Astrocyte (in vitro differentiated cells and primary cell): ENCODE measurements at places on chromosomes 1 and 21.

GRCh38 chr1:93702828-93703183 is 21.2 kb upstream of the BCAR3 start:
- H3K27ac ChIP-seq = peak overlapping the region; percentile 98
- no peak overlapping the region for H3K4me3 ChIP-seq
- no peaks in the 10 kb centered on the region for H3K27me3 ChIP-seq
- peaks cover 22% of the 10 kb centered on the region for H3K4me1 ChIP-seq
- H3K36me3 ChIP-seq = no peaks in the 10 kb centered on the region
- DNase-seq = no peak

GRCh38 chr1:52627028-52627427 is 5.9 kb upstream of the SHISAL2A start:
- H3K27ac ChIP-seq = no peak overlapping the region
- H3K36me3 ChIP-seq = no peaks in the 10 kb centered on the region
- no peak overlapping the region for H3K4me3 ChIP-seq
- no peaks in the 10 kb centered on the region for H3K4me1 ChIP-seq
- DNase-seq = no peak
- H3K27me3 ChIP-seq = peaks cover 12% of the 10 kb centered on the region

- no peak overlapping the region for H3K27ac ChIP-seq
- peaks cover 11% of the 10 kb centered on the region for H3K27me3 ChIP-seq
- DNase-seq = no peak
- no peaks in the 10 kb centered on the region for H3K36me3 ChIP-seq
Measured at GRCh38 chr1:95084317-95085176, 11.8 kb upstream of the ALG14 start.

DNA sequence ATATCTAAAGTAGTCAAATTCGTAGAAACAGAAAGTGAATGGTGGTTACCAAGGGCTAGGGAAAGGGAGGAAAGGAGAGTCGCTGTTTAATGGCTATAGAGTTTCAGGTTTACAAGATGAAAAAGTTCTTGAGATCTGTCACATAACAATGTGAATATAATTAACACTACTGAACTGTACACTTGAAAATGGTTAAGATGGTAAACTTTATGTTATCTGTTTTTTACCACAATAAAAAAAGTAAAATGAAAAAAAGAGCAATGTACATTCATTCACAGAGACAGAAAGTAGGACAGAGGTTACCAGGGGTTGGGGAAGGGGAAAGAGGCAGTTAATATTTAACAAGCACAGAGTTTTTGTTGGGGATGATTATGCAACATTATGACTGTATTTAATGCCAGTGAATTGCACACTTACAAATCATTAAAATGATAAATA is 53.3 kb upstream of the SEC16B start:
- no peak overlapping the region for H3K4me3 ChIP-seq
- no peaks in the 10 kb centered on the region for H3K27me3 ChIP-seq
- DNase-seq = no peak
- no peaks in the 10 kb centered on the region for H3K36me3 ChIP-seq
- no peak overlapping the region for H3K27ac ChIP-seq
- H3K4me1 ChIP-seq = no peaks in the 10 kb centered on the region

DNA sequence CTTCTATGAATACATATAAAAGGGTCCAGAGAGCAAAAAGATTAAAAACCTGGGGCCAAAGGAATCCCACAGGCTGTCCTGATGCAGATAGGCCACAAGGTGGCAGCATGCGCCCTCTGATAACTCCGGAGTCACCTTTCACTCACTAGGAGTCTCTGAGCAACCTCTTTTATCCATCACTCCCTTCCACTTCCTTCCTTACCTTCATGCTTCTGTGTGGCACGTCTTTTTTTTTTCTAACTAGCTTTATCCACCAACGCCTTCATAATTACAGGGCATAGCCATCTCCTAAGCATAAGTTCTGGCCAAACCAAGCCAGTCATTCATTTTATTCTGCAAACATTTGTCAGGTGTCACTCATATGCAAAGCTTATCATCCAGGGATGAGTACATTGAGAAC is 3.9 kb upstream of the PGLYRP4 start:
- no peak overlapping the region for H3K27ac ChIP-seq
- peaks cover 7% of the 10 kb centered on the region for H3K27me3 ChIP-seq
- peak; percentile 30 for DNase-seq
- H3K4me1 ChIP-seq = no peaks in the 10 kb centered on the region

- no peaks in the 10 kb centered on the region for H3K27me3 ChIP-seq
- no peak overlapping the region for H3K4me3 ChIP-seq
- H3K36me3 ChIP-seq = no peaks in the 10 kb centered on the region
- no peak for DNase-seq
- H3K27ac ChIP-seq = no peak overlapping the region
Measured at GRCh38 chr1:230892018-230892491, 23.7 kb upstream of the C1orf198 start.

DNA sequence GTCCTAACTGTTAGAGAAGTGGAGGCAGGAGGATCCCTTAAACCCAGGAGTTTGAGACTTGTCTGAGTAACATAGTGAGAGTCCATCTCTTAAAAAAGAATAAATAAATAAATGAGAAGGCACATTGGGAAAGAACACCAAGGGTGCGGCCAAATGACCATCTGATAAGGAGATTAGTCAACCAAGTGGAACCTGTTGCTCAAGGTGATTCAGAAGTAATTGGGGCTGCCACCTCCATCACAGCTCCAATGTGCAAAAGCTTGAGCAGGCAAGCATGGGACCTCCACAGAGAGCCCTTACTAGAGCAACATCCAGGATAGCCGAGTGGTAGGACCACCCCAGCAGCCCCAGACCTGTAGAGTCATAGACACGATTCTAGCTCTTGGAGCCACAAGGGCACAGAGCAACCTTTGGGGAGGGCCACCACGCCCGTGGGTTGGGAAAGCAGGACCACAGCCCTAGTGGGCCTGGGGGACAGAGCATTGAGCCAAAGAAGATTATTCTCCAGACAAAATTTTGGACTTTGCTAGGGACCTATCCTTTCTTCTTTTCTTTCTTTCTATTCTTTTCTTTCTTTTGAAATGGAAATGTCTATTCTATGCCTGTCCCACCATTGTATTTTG is 40.9 kb downstream of the KCNK1 start:
- no peaks in the 10 kb centered on the region for H3K27me3 ChIP-seq
- H3K4me3 ChIP-seq = no peak overlapping the region
- no peaks in the 10 kb centered on the region for H3K36me3 ChIP-seq
- peak; percentile 22 for DNase-seq
- no peak overlapping the region for H3K27ac ChIP-seq

DNA sequence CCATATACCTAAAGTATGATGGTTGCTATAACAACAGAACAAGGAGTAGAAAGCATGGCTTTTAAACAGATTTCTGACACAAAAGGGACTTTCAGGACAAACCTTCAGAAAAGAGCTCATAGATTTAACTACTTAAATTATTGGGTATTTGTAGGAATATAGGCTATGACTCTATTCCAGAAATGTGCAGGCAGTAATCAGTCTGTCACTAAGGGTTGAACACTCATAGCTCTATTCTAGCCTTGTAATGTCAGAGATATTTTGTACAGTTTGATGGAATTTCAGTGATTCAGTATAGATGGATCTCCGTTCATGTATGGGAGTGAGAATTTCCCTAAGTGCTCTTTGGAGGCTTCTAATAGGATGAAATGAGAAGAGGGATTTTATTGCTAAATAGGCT is 82.8 kb downstream of the EXTL2 start:
- no peak overlapping the region for H3K27ac ChIP-seq
- no peaks in the 10 kb centered on the region for H3K36me3 ChIP-seq
- no peak overlapping the region for H3K4me3 ChIP-seq
- no peaks in the 10 kb centered on the region for H3K4me1 ChIP-seq

- no peaks in the 10 kb centered on the region for H3K36me3 ChIP-seq
- peaks cover 9% of the 10 kb centered on the region for H3K4me1 ChIP-seq
- H3K27ac ChIP-seq = no peak overlapping the region
- H3K27me3 ChIP-seq = peaks cover 6% of the 10 kb centered on the region
- no peak overlapping the region for H3K4me3 ChIP-seq
Measured at GRCh38 chr21:36615274-36615964, 83.5 kb upstream of the SIM2 start.

GRCh38 chr1:50493710-50494109 is 70.5 kb upstream of the DMRTA2 start:
- no peak overlapping the region for H3K27ac ChIP-seq
- DNase-seq = no peak
- H3K27me3 ChIP-seq = no peaks in the 10 kb centered on the region

GRCh38 chr21:32360401-32360975 is 32.3 kb downstream of the URB1 start:
- H3K27me3 ChIP-seq = no peaks in the 10 kb centered on the region
- peaks cover 67% of the 10 kb centered on the region for H3K36me3 ChIP-seq
- H3K27ac ChIP-seq = no peak overlapping the region
- H3K4me3 ChIP-seq = no peak overlapping the region
